NCI-H460 (cell line): ENCODE measurements at places on chromosomes 7 and 10.

- DNase-seq: no peak
These were observed 62.2 kb downstream of the ARHGAP22 start for GRCh38 chr10:48542471-48543181.

GRCh38 chr7:130907439-130907838 is 173.4 kb upstream of the KLF14 start:
- no peak for DNase-seq

- peak; percentile 27 for DNase-seq
These were observed 88.6 kb downstream of the RNF216 start for GRCh38 chr7:5692845-5693278.

DNA sequence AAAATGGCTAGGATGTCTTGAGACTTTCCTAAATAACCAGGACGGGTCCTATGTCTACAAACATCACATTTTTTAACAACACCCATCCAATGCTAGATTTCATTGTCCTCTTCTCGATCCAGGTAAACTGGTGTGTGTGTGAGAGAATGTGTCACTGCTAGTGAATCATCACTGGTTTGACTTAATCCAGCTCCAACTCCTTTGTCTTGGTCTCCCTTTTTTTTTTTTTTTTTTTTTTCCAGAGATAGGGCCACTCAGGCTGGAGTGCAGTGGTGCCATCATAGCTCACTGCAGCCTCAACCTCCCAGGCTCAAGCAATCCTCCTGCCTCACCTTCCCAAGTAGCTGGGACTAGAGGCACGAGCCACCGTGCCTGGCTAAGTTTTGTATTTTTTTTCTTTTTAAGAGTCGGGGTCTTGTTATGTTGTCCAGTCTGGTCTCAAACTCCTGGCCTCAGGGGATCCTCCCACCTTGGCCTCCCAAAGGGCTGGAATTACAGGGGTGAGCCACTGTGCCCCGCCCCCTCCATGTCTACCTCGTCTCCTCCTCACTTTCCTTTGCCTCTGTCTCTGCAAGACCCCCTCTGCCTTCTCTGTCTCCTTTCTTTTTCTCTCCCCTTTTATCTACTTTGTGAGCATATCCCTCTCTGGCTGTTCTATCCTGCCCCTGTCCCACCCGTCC is 2.2 kb upstream of the UFSP1 start:
- DNase-seq: no peak

- DNase-seq: no peak
These were observed 613.8 kb downstream of the ZWINT start for GRCh38 chr10:55747244-55747643.

GRCh38 chr7:139358541-139359365 is 941 bp upstream of the LUC7L2 start:
- peak; percentile 65 for DNase-seq

DNA sequence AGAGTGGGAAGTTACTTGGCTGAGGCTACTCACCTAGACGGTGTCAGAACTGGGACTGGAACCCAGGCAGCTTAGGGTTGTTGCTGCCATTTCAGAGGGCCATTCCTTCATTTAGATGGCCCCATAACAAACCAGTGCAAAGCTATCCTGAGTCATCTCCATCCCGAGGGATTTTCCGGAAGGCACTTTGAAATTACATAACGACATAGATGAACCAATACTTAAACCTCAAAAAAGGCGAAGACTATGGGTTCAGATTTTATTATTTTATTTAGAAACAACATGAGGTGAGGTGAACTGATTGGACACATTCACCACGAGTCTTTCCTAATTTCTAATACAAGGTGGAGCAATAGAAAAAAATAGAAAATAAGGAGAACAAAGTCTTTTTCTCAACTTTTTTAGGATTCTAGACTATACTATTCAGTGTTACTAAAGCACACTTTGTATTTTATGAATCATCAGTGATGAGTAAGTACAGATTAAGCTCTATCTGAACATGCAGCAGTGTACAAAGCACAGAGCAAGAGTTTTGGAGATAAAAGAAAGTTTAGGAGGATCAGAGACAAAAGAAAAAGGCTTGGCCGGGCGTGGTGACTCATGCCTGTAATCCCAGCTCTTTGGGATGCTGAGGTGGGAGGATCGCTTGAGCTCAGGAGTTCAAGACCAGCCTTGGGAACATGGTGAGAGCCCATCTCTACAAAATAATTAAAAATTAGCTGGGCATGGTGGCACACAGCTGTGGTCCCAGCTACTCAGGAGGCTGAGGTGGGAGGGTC is 79.5 kb upstream of the SVIL start:
- no peak for DNase-seq

GRCh38 chr7:25852939-25853271 is 299.1 kb upstream of the NFE2L3 start:
- DNase-seq: no peak

DNA sequence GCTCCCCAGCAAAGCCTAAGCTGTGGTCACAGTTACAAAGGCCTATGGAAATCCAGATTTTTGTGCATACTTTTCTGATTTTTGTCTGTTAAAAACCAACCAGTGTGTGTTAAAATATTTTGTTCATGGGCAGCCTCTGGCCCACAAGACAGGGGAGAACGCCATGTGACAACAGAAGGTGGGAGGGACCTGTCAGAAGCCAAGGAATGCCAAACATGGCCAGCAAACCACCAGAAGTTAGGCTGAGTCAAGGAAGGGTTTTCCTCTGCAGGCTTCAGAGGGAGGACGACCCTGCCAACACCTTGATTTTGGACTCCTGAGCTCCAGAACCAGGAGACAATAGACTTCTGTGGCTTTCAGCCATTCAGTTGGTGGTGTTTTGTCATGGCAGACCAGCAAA is 127.3 kb downstream of the CUL2 start:
- no peak for DNase-seq

- DNase-seq: no peak
These were observed 9.3 kb downstream of the CALML5 start for GRCh38 chr10:5490032-5490431.
